ENCODE measurements at places on chromosomes 5 and 9.

GRCh38 chr5:97422678-97423077 lies 239.6 kb upstream of the RIOK2 start:
- DNase-seq, result no peak

GRCh38 chr5:6361101-6361500 lies 17.2 kb downstream of the MED10 start:
- no peak for DNase-seq

GRCh38 chr9:131739133-131739958 lies 530 bp downstream of the RAPGEF1 start:
- DNase-seq, result no peak

- no peak for DNase-seq
Observed at GRCh38 chr9:89678396-89679015, 73.7 kb downstream of the GADD45G start.

GRCh38 chr9:36092509-36093215 lies 43.9 kb upstream of the GLIPR2 start:
- DNase-seq, result no peak

- no peak for DNase-seq
Observed at GRCh38 chr5:52339285-52339684, 448.4 kb upstream of the ITGA1 start.

DNA sequence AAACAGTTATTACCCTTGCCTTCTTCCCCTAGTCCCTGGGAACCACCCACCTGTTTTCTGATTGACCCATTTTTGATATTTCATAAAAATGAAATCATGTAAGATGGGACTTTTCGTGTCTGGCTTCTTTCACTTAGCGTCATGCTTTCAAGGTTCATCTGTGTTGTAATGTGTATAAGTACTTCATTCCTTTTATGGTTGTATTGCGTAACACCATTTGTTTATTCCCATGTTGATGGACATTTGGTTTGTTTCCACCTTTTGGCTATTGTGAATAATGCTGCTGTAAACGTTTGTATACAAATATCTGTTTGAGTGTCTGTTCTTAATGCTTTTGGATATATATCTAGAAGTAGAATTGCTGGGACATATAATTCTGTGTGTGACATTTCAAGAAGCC lies 650.1 kb upstream of the COX7C start:
- DNase-seq, result no peak

- no peak for DNase-seq
Observed at GRCh38 chr5:125700380-125700861, 722.8 kb upstream of the GRAMD2B start.

- no peak for DNase-seq
Observed at GRCh38 chr5:50667653-50668595, 1.5 kb downstream of the PARP8 start.

DNA sequence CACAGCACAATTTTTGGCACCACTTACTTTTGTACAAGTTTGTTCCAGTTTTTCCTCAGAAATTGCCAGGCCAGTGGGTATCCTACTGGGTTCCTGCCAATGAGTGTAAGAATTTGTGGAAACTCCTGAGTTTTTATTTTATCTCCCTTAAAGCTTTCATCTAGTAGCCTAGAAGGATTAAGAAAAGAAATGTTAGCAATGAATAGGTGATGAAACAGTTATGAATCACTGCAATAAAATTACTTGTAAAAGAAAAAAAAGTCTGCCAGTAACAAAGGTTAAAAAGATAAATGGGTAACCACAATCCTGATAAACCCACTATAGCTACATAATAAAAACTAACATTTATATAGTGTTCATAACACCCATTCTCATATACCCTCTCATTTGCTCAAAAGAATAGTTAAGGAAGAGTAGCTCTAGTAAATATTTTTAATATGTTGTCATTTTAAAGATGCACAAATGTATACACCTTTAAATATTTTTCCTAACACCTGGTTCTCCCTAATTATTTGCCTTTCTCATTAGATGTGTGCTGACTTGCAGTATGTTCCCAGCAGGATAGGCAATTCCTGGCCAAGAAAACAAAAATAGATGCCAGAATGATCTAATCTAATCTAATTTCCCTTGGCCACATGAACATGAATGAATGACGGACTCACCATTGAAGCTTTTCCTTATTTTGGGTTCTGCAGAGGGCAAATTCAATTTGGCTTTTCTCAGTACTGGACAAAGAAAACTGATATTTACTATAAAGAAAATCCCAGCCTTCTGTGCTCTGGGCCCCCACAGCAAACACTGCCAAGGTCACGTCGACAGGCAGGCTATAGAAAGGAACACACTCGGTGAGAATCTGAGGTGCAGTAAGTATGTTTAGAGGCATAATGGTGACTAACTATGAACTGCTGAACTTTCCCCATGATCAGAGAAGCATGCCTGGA lies 26.4 kb downstream of the ERAP1 start:
- DNase-seq, result no peak

- no peak for DNase-seq
Observed at GRCh38 chr5:73550016-73550415, 15.4 kb downstream of the ANKRA2 start.

- DNase-seq, result no peak
Observed at GRCh38 chr5:62167561-62168057, 138.4 kb upstream of the KIF2A start.

GRCh38 chr5:150137168-150137957 lies 18.3 kb downstream of the PDGFRB start:
- DNase-seq, result no peak

GRCh38 chr9:94933511-94933828 lies 207.0 kb downstream of the AOPEP start:
- DNase-seq, result no peak

- DNase-seq, result peak; percentile 12
Observed at GRCh38 chr5:58378613-58379390, 81.1 kb downstream of the PLK2 start.
